ENCODE measurements at places on chromosomes 3 and 15.
A peak's percentile ranks its signal among the peaks of the same experiment; 100 is the strongest.

GRCh38 chr15:93895976-93896770 lies 335.2 kb upstream of the MCTP2 start:
- no peak for DNase-seq

GRCh38 chr3:16357186-16358121 lies 92.4 kb downstream of the OXNAD1 start:
- no peak for DNase-seq

DNA sequence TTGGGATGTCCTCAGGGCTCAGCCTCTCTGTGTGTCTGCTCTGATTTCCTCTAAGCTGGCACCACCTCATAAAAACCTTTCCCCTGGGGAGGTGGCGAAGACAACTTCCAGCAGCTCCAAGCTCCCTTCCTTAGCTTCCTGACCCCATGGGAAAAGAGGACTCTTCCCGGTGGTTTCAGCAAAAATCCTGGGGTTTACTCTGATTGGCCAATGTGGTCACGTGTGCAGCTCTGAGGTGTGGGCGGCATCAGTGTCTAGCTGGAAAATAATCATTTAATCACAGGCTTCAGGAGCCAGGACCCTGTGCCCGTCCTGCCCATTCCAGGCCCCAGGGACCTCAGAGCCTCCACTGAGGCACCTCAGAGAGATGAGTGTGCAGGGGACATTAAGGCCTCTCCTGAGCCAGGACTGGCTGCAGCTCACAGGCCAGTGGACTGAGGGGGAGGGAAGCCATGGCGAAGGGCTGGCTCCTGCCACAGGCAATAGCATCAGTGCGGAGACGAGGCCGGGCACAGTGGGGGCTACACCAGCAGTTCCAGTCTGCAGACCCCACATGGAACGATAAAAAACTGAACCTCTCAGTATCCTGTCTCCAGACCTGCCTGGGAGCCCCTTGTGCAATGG lies 104.1 kb downstream of the TPRA1 start:
- DNase-seq, result peak; percentile 8

GRCh38 chr3:55190331-55190730 lies 262.5 kb upstream of the LRTM1 start:
- no peak for DNase-seq

DNA sequence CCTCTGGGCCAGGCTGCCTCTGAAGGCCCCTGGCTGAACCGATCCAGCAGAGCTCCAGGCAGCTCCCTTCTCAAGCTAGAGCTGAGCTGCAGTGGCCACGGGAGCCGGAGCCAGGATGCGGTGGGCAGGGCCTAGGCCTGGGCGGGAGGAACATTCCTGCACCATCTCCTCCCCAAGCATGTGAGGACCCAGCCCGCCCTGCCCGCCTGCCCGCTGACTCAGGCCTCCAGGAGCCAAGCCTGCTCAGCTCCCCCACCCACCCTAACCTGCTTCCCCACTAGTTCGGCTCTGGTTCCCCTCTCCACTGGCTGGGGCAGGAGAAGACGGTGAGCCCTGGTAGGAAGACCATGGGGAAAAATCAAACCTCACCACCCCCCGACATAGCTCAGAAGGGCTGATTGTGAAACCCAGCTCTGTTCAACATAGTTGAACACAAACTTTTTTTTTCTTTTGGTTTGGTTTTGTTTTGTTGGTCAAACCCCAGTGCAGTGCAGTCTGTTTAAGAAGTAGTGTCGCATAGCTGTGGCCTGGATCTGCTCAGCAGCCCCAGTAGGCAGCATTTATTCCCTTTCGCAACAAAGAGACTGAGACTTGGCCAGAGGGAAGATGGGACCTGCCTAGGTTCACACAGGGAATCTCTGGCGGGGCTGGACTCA lies 13.5 kb downstream of the SNX33 start:
- no peak for DNase-seq

GRCh38 chr3:46859001-46859710 lies 4.1 kb downstream of the MYL3 start:
- DNase-seq, result no peak

DNA sequence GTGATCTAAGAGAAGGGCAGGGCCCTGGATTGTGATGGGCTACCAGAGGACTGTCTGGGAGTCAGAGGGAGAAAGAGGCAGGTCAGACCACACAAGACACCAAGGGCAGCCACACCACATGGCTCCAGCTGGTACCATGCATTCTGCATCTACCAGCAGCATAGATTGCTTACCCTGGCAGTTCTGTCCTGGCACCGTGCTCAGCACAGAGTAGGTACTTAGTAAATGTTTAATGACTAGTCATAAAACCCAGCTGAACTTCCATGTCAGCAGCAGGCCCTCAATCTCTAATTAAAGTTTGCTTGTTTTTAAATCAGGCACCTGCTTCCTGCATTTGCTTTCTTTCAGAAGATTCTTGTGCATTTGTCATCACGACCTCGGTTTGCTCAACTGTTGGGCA lies 77.3 kb upstream of the ATP2B2 start:
- no peak for DNase-seq

GRCh38 chr3:72161881-72162595 lies 377.1 kb upstream of the PROK2 start:
- DNase-seq, result no peak

- DNase-seq, result no peak
Measured at GRCh38 chr15:81160312-81161159, 26.5 kb downstream of the CFAP161 start.

DNA sequence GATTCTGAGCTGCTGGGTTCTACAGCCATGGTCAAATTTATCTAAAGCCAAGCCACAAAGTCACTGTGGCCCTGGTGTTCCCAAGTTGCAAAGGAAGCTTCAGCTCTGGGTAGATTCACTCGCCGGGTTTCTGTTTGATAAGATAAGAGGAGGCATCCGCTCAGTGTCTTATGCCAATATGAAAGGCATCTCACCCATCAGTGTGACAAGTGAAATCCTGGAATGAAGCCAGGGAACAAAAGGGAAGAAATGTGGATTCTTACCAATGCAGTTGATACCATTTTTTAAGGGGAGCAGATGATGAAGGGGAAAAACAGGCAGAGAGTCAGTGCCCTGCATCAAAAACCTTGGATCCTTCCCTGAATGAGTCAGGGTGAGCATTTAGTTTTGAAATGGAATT lies 2.8 kb upstream of the CPNE4 start:
- no peak for DNase-seq

DNA sequence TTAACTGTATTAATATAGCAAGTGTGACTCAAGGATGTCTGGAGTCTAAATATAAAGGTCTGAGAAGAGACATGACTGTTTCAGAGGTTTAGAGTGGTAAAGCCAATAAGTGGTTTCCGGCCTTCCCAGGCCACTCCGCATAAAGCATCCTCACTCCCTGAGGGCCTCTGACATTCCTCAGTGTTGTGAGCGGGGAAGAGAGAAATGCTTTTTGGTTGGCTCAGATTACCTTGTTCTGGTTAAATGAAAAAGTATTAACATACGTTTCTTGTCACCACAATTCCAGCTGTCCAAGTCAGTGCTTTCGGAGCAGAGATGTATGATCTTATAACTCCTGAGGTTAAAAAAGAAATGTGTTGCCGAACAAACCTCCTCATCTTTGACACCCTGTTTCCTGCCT lies 103.8 kb downstream of the RBMS3 start:
- no peak for DNase-seq

DNA sequence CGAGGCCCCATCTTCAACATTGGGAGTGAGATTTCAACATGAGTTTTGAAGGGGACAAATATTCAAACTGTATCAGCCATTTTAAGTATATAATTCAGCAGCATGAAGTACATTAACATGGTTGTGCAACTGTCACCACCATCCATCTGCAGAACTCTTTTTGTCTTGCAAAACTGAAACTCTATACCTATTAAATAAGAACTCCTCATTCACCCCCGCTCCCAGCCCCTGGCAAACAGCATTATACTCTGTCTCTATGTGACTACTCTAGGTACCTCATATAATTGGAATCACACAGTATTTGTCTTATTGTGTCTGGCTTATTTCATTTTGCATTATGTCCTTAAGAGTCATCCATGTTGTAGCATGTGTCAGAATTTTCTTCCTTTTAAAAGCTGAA lies 110.1 kb downstream of the MAP2K5 start:
- DNase-seq, result no peak

- DNase-seq, result no peak
Measured at GRCh38 chr3:112813723-112814171, 32.9 kb downstream of the CD200R1L start.

DNA sequence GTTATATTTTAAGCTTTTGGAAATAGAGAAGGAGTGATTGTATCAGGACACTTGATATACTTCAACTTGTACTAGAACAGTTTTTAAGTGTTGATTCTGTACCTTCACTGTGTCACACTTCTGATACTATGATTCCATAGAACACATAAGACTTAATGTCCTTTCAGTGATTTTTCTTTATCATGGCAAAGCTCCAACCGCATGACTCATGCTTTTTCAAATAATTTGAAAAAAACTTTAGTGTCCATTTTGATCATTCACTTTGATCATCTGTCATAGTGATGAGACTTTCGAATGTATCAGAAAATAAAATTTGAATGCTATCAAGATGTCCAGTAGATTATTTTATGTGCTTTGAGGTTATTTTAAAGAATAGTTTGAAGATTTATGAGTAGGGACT lies 32.0 kb downstream of the AP4E1 start:
- DNase-seq, result no peak

DNA sequence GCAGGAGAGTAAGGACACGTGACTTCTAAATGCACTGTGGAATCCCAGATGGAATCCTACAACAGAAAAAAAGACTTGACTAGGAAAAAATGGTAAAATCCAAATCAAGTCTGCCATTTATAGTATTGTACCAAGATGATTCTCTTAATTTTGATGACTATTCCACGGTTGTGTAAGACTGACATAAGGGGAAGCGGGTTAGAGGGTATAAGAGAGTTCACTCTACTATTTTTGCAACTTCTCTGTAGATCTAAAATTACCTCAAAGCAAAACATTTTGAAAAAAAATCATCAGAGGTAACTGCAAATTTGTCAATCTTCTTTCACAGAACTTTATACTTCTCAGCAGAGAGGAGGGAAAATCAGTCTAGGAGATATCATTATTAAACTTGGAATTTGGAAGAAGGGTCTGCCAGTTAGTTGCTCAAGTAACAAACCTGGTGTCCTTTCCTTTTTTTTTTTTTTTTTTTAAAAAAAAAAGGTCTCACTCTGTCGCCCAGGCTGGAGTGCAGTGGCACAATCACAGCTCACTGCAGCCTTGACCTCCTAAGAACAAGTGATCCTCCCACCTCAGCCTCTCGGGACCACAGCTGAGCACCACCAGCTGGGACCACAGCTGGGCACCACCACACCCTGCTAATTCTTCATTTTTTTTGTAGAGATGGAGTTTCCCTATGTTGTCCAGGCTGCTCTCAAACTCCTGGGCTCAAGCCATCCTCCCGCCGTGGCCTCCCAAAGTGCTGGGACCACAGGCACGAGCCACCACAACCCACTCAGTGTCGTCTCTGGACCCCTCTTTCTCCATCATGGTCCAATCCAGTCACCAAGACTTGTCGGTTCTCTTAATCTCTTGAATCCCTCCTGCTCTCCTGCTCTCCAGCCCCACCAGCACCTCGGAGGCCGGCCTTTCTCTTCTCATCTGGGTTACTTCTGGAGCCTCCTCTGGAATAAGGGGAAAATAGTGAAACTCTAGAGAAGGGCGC lies 14.9 kb upstream of the HES1 start:
- no peak for DNase-seq

DNA sequence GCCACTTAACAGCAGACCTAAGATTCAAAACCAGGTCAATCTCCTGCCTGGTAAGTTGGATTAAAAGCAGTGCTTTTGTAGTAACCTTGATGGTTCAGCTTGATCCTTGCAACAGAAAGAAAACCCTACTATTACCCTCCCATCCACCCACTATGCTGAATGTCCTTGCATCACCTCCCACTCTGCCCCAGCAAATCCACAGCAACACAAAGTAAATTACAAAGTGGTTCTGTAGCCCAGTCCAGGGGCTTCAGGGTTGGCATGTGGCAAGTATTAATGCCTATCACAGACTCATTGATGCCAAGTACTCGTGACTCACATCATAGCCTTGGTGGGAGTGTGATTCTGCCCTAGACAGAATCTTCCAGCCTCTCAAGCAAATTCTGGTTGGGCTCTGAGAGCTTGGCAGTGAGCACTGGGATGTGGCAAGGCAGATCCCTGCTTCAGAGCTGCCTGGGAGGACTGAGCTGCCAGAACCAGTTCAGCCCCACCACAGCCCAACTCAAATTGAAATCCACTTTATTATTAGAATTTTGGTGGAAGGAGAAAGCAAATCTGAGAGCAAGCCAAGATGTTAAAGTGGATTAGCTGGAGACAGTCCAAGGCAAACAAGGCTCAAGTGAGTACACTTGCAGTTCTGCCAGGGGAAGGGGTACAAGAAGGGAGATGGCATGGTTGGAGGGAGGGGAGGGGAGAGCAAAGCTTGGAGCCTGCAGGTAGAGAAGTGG lies 225.8 kb upstream of the UMPS start:
- no peak for DNase-seq

DNA sequence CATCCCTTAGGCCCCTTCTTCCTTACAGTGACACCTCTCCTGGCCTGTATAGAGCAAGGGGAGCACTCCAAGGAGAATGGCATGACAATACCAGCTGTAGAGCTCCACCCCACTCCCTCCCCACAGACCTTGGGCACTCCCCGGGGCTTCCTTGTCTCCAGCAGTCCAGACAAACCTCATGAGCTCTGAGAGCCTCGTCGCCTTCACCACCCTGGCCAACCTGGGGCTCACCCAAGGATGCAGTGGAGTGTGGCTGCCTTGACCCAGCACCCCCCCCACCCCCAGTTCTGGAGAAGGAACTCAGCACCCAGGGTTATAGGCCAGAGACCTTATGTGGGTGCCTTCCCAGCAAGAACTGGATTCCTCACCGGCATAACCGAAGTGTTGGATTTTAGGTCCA lies 7.4 kb upstream of the SLCO2A1 start:
- DNase-seq, result no peak

Measured in GM13976 (cell line).